Osteoblast (primary cell): ENCODE measurements at places on chromosomes 6 and 20.

- no peak for DNase-seq
- peaks cover 2% of the 10 kb centered on the region for H3K27me3 ChIP-seq
- no peak overlapping the region for H3K27ac ChIP-seq
- no peaks in the 10 kb centered on the region for H3K4me1 ChIP-seq
These were observed 46.6 kb downstream of the CDH22 start for GRCh38 chr20:46261456-46262253.

GRCh38 chr20:2637246-2637645, 15.2 kb upstream of the NOP56 start:
- DNase-seq: no peak
- H3K27me3 ChIP-seq: peaks cover 8% of the 10 kb centered on the region
- H3K27ac ChIP-seq: no peak overlapping the region
- H3K36me3 ChIP-seq: no peaks in the 10 kb centered on the region
- H3K4me3 ChIP-seq: no peak overlapping the region

DNA sequence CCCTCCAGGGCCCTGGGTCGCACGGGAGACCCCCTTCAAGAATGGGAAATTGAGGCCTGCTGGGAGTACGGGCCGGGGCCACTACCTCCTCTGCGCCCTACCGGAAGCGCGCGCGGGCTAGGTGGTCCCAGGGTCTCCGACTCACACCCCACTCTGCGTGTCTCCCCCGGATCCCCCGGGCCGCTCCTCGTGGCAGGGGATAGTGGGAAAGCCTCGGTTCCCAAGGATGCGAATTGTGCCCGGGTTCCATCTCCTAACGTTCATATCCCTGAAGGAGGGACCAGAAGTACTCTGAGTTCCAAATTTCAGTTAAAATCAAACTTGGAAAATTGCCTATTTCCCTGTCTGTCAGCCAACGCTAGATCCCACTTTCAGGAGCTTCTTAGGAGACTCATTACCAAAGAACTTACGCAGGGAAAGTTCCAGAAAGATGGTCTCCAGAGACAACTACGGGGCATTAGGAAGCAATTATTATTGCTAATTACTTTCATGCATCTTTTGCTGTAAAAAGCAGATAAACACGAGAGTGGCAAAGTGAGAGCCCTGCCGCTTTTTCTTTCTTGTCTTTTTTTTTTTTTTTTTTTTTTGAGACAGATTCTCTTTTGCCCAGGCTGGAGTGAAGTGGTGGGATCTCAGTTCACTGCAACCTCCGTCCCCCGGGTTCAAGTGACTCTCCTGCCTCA, 858 bp downstream of the FAM83D start:
- H3K36me3 ChIP-seq: no peaks in the 10 kb centered on the region
- peaks cover 32% of the 10 kb centered on the region for H3K4me1 ChIP-seq
- DNase-seq: peak; percentile 76
- H3K4me3 ChIP-seq: peak overlapping the region; percentile 89
- H3K27ac ChIP-seq: peak overlapping the region; percentile 63

DNA sequence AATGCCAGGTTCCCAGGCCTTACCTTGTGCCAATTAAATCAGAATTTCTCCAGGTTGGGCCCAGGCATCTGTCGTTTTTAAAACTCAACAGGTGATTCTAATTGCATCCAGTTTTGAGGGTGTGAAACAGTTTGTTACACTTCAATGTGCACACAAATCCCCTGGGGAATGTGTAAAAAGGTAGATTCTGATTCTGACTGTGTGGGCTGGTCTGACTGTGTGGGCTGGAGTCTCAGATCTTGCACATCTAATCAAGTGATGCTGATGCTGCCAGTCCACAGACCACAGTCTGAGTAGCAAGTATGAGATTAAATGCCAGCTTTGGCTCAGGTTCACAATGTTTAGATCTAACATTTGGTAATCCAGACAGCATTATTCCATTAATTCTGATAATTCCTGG, 12.5 kb upstream of the ETV7 start:
- H3K27ac ChIP-seq: no peak overlapping the region
- DNase-seq: no peak
- no peaks in the 10 kb centered on the region for H3K4me1 ChIP-seq
- peaks cover 4% of the 10 kb centered on the region for H3K27me3 ChIP-seq
